ENCODE measurements at places on chromosomes 7 and 10.

GRCh38 chr10:94042001-94042833 is 48.5 kb downstream of the PLCE1 start:
- DNase-seq: peak; percentile 76

- no peak for DNase-seq
Observed at GRCh38 chr10:6473430-6473829, 106.6 kb downstream of the PRKCQ start.

DNA sequence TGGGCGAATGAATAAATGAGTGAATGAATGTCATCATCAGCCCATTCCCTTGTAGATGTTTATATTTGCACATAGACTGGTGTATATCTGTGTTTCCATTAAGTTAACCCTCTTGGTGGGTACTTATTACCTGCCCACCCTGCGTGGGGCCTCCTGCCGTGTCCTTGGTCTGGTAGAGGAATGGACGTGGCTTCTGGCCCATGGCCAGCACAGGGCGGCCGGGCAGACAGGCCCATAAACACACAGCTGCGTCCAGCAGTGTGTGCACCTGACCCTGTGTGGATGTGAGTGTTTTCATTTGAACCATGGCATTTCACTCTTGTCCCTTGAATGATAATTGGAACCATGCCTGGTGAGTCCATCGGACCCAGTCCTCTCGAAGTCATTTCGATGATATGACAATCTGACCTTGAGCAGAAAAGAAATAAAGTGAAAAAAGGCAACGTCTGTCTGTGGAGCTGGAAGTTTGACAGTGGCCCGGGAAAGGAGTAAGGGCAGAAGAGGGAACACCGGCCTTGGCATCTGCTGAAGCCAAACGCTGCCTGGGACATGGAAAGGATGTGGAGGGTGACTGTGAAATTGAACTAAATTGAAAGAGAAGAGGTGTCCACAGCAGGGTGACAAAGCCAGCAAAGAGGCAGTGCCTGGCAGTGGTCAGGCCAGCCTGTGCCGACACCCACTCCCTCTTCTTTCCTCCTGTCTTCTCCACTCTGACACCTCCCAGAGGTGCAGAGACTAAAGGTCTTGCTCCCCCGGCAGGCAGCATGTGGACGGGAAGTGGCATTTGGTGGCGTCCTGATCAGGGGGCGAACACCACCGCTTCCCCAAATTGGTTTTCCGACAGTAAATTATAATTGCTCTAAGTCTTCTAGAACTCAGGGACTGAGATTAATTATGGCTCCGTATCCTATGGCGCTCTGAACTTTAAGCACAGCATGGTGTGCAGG is 199.0 kb upstream of the ZMIZ1 start:
- DNase-seq: no peak

GRCh38 chr10:109978481-109978880 is 29.3 kb upstream of the ADD3 start:
- DNase-seq: peak; percentile 65

GRCh38 chr10:116311016-116311415 is 13.2 kb upstream of the CCDC172 start:
- no peak for DNase-seq

GRCh38 chr7:134992626-134993179 is 6.4 kb downstream of the AGBL3 start:
- DNase-seq: no peak

DNA sequence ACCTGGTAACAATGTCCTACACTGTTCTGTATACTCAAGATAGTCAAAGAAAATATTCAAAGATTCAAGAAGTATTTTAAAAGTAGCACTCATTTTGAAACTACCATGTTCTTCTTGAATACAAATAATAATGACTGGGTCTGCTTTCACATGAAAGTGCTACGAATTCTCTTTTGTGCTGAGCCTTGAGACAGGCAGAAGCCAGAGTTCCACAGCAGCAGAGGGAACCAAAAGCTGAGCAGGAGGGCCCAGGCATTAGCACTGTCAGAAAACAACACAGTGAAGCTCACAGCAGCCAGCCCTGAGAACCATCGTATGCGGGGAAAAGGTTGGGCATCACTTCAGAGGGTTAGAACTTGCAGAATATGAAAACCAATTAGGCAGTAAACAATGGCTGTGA is 38.9 kb downstream of the ANKMY2 start:
- no peak for DNase-seq

GRCh38 chr7:2383543-2384274 is 19.7 kb upstream of the CHST12 start:
- no peak for DNase-seq

DNA sequence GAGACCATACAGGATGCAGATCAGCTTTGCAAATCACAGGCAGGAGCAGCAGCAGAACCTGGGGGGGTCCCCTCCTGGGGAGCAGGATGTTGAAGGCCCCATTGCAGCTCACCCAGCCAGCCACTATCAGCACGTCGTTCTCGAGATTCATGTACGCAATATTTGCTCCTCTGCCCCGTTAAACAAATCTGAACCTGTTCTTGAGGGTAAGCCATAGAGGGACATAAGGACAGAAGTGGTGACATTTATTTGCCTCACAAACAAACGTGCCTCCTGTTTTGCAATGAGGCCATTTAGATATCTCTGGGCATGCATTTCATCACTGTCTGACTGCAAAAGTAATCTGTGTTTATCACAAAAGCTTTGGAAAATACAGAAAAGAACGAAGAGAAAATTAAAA is 87.3 kb upstream of the BAIAP2L1 start:
- DNase-seq: no peak

- DNase-seq: no peak
Observed at GRCh38 chr10:98074315-98074911, 44.0 kb upstream of the CRTAC1 start.

GRCh38 chr10:80165173-80165572 is 32.6 kb downstream of the PLAC9 start:
- no peak for DNase-seq

DNA sequence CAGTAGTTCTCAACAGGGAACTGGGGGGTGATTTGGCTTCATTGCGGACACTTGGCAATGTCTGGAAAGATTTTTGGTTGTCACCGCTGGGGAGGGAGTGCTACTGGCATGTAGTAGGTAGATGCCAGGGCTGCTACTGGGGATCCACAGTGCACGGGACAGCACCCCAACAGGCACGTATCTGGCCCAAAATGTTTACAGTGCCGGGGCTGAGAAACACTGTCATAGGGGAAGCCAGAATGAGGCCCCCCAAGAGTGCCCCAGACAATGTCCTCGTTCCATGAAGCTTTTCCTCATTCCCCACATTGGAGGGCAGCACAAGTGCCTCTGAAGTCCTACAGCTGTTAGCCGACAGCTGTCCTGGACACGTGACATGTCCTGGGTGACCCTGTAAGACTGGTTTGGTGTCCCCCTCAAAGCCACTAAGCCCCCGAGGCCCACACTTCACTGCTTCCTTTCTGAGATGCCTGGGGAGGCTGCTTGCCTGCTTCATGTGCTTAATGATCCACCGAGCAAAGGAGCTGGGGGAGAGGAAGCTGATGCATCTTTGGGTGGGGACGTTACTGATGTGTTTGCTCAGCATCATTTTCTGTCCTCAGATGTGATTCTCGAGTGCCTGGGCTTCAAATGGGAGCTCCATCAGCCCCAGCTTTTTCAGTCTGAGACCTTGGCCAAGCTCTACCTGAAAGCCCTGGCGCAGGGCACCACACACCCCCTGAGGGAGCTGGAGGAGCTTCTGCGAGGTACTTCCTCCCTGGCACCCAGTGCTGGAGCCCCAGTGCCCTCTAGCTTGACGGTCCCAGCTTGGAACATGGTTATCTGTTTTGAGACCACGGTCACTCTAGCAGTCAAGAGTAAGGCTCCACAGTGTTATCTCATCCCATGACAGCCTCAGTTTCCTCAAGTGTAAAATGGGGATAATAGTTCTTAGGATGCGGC is 14.7 kb downstream of the BTBD16 start:
- no peak for DNase-seq

- DNase-seq: no peak
Observed at GRCh38 chr7:78185149-78185745, 386.7 kb downstream of the PHTF2 start.

- no peak for DNase-seq
Observed at GRCh38 chr10:97451605-97452004, 5.6 kb downstream of the ZDHHC16 start.

DNA sequence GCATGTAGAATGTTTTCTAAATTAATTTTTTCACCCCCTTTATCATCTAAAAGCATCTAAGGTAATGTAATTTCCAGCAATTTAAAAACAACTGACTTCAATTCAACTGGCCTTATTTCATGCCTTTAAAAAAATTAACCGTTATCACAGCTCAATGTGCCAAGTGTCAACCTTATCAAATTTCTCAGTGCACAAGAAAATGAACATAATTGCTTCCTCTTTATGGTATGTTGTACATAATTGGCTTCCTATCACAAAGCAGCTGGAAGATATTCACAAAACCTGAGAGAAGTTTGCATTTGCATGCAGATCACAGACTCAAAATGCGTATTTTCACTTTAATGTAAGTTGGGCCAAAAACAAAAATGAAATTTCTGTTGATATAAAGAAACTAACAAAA is 966.4 kb downstream of the GRM8 start:
- no peak for DNase-seq

- DNase-seq: no peak
Observed at GRCh38 chr10:47388879-47389278, 4.8 kb upstream of the ZNF488 start.

DNA sequence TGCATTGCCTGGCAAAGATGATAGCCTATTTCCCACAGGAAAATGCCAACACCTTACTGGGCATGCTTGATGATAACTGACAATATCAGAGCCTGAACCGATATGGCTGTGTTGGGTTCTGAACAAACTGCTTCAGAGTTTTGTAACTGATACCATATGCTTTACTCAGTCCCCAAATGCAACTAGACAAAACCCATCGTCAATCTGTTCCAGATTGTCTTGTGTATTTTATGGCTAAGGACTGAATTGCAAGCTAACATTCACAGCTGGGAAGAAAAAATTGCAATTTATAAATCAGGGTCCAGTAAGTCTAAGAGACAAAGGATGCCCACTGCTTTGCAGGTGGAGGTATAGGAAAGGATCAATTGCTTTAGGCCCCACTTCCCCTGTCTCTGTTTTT is 116.8 kb upstream of the WNT16 start:
- DNase-seq: no peak

GRCh38 chr10:113337142-113337541 is 215.7 kb upstream of the HABP2 start:
- DNase-seq: peak; percentile 79

GRCh38 chr7:7212612-7213011 is 30.3 kb downstream of the C1GALT1 start:
- no peak for DNase-seq

- no peak for DNase-seq
Observed at GRCh38 chr10:3665316-3665908, 119.6 kb downstream of the KLF6 start.

- peak; percentile 85 for DNase-seq
Observed at GRCh38 chr10:35640951-35641675, 983 bp downstream of the FZD8 start.

DNA sequence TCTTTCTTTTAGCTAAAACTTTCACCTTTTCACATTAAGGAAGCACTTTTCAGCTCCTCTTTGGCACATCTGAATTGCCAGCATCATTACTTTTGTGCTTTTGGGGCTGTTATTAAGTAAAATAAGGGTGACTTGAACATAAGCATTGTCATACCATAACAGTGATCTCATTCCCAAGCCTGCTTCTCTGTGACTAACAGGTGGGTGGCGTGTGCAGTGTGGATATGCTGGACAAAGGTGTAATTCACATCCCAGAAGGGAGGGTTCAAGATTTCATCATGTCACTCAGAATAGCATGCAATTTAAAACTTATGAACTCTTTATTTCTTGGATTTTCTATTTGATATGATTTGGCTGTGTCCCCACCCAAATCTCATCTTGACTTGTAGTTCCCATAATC is 517.4 kb upstream of the MKI67 start:
- DNase-seq: no peak

DNA sequence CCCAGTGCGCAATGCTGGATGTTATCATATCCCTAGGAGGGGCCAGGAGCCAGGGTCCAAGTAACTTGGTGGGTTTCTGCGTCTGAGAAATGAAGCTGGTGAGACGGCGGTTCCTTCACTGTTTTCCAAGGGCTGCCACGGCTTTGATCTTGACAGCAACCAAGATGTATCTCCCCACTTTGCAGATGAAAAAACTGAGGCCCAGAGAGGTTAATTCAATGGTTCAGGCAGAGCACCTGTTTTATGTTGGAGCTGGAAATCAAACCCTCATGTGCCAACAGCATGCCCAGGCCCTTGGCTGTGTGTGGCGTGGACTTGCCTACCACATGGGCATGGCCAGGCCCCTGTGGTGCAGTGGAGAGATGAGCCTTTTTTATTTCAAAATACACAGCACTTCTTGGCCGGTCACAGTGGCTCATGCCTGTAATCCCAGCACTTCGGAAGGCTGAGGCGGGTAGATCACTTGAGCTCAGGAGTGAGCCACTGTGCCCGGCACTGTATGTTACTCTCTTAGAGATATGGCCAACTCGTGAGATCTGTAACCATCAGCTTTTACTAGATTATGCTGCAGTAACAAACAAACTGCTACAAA is 225.2 kb upstream of the SH2B2 start:
- DNase-seq: no peak

DNA sequence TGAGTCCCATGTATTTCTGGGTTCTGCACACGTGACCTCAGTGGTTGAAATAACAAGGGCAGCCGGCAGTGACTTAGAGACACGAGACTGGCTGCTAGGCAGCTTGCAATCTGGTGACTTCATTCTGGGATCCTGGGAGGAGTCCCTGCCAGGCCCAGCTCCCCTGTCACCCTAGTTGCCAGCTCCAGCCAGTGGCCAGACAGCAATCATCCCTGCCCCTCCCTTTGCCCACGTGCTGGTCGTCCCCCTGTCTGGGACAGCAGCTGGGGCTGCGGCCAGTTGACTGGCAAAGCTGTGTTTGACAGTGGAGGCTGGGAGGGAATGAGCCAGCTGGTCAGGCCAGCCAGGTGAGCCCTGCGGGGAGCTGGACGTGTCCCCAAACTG is 30.0 kb downstream of the ADGRA1 start:
- DNase-seq: no peak

DNA sequence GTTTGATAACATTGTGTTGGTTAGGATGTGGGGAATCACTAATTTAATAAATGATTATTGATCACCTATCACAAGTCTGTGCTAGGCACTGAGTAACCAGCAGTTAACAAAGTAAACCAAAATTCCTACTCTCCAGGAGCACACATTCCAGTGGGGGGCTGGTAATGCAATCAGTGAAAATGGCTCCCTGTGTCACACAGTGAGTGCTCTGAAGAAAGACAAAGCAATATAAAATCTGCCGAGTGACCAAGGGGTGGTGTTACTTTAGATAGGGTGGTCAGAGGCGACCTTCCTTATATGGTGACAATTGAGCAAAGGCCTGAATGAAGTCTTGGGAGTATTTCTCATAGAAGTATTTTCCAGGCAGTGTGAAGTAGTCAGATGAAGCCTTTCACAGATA is 13.6 kb upstream of the SMC3 start:
- no peak for DNase-seq
